ENCODE measurements at places on chromosomes 6 and 20. TPM values are rescaled to one million over a fixed set of nuclear protein-coding genes. Genes with fewer than 3 reads are reported as not detected.

Gene ETV7
- 0.42 TPM for total RNA-seq

- H3K27ac ChIP-seq, result no peak overlapping the region
- no peak for DNase-seq
- H3K4me1 ChIP-seq, result peaks cover 9% of the 10 kb centered on the region
- no peaks in the 10 kb centered on the region for H3K27me3 ChIP-seq
- H3K36me3 ChIP-seq, result no peaks in the 10 kb centered on the region
- H3K4me3 ChIP-seq, result no peak overlapping the region
These were observed 140.7 kb upstream of the FLRT3 start for GRCh38 chr20:14478126-14478525.

DNA sequence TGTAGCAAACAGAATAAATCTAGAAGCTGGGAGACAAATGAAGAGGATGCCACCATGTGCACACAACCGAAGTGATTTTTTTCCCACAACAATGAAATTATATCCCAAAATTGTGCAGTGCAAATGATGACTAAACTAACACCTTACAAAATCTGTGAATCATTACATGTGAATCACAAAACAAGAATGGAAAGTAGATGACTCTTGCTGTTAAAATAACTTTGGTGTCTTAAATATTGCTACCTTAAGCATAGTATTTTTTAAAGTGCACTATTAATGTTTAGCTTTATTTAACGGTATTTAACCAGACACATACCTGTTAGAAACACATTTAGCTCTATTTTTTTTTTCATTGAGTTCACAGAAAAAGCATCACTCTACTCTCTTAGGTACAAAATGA is 190.8 kb downstream of the TBC1D32 start:
- DNase-seq, result no peak
- no peaks in the 10 kb centered on the region for H3K27me3 ChIP-seq
- H3K4me3 ChIP-seq, result no peak overlapping the region
- no peak overlapping the region for H3K27ac ChIP-seq

- no peak for DNase-seq
- no peaks in the 10 kb centered on the region for H3K4me1 ChIP-seq
- no peak overlapping the region for H3K4me3 ChIP-seq
- H3K27me3 ChIP-seq, result no peaks in the 10 kb centered on the region
These were observed 360.1 kb downstream of the TAF4 start for GRCh38 chr20:61705386-61706258.

- no peaks in the 10 kb centered on the region for H3K27me3 ChIP-seq
- DNase-seq, result no peak
- no peaks in the 10 kb centered on the region for H3K36me3 ChIP-seq
- no peaks in the 10 kb centered on the region for H3K4me1 ChIP-seq
- no peak overlapping the region for H3K27ac ChIP-seq
- no peak overlapping the region for H3K4me3 ChIP-seq
These were observed 1279.8 kb downstream of the EPHA7 start for GRCh38 chr6:92139601-92140000.

Gene CARMIL1
- 31.6 TPM for total RNA-seq

DNA sequence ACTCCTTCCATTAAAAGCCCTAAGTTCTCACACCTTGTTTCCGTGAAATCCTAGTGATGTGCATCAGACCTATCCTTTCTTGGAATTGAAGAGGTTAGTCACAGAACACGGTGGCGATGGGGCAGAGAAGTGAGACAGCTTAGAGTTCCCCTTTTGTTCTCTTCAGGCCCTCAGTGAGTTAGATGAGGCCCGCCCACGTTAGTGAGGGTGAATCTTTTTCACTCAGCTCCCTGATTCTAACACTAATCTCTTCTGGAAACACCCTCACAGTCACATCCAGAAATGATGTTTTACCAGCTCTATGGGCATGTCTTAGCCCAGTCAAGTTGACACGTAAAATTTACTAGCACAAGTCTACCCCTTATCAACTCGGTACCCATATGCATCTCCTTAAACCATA is 172.7 kb upstream of the NOX3 start:
- H3K4me3 ChIP-seq, result no peak overlapping the region
- no peaks in the 10 kb centered on the region for H3K27me3 ChIP-seq
- no peak overlapping the region for H3K27ac ChIP-seq
- peaks cover 3% of the 10 kb centered on the region for H3K4me1 ChIP-seq
- H3K36me3 ChIP-seq, result no peaks in the 10 kb centered on the region

DNA sequence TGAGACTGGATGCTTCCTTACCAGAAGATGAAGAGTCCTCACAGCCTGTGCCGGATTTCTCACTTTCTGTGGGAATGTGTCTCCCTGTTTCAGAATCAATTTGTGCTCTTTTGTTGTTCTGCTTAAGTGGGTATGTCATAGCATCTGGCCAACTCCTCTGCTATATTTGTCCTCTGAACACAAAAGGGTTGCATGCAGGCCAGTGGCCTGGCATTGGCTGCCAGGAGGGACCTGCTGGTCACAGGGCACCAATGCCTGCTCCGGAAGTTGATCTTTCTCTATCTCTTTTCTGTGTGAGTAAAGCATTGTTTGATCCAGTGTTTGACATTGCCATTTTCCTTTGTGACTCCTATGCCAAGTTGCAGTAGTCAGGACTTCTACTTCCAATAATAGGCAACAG is 47.8 kb downstream of the JARID2 start:
- H3K27me3 ChIP-seq, result no peaks in the 10 kb centered on the region
- no peaks in the 10 kb centered on the region for H3K4me1 ChIP-seq
- peaks cover 14% of the 10 kb centered on the region for H3K36me3 ChIP-seq

GRCh38 chr20:61840779-61841455 is 224.8 kb downstream of the TAF4 start:
- DNase-seq, result no peak
- H3K27me3 ChIP-seq, result no peaks in the 10 kb centered on the region
- H3K36me3 ChIP-seq, result no peaks in the 10 kb centered on the region

- H3K4me1 ChIP-seq, result no peaks in the 10 kb centered on the region
- DNase-seq, result no peak
- no peak overlapping the region for H3K4me3 ChIP-seq
- H3K27me3 ChIP-seq, result no peaks in the 10 kb centered on the region
- H3K36me3 ChIP-seq, result peaks cover 5% of the 10 kb centered on the region
- H3K27ac ChIP-seq, result no peak overlapping the region
These were observed 2.9 kb upstream of the TRMT11 start for GRCh38 chr6:125983246-125983945.

DNA sequence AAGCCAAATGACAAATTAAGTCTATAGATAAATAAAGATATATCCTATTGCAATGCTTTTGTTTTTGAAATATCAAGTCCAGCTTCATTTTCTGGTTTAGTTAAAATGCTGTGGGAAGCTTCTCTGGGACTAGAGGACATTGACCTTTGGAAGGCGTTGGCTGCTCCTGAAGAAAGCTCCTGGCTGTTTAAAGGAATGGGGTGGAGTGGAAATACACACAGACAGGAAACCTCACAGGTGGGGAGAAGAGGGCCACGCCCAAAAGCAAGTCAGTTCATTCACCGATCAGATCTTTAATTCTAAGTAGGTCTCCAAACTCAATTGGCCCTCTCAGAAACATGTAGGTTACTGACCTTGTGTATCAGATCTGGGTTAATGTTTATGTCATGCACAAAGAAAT is 59.6 kb downstream of the SPTLC3 start:
- H3K36me3 ChIP-seq, result no peaks in the 10 kb centered on the region
- no peak for DNase-seq
- no peak overlapping the region for H3K4me3 ChIP-seq
- no peaks in the 10 kb centered on the region for H3K27me3 ChIP-seq
- H3K27ac ChIP-seq, result no peak overlapping the region
- H3K4me1 ChIP-seq, result no peaks in the 10 kb centered on the region

Measured in endodermal cell (in vitro differentiated cells).